ENCODE measurements at places on chromosomes 6 and 20. TPM values are rescaled to one million over a fixed set of nuclear protein-coding genes. Genes with fewer than 3 reads are reported as not detected.
A peak's percentile ranks its signal among the peaks of the same experiment; 100 is the strongest.

- no peak overlapping the region for H3K4me3 ChIP-seq
- DNase-seq, result no peak
- H3K27me3 ChIP-seq, result peaks cover 8% of the 10 kb centered on the region
- peaks cover 8% of the 10 kb centered on the region for H3K4me1 ChIP-seq
These were observed 276.9 kb upstream of the SUPT3H start for GRCh38 chr6:45654673-45655072.

GRCh38 chr6:14176429-14176828, 58.9 kb downstream of the CD83 start:
- no peaks in the 10 kb centered on the region for H3K27me3 ChIP-seq
- H3K36me3 ChIP-seq, result no peaks in the 10 kb centered on the region
- no peak for DNase-seq
- no peak overlapping the region for H3K27ac ChIP-seq
- no peaks in the 10 kb centered on the region for H3K4me1 ChIP-seq

EMILIN3 gene
- not detected for total RNA-seq

GRCh38 chr20:56222945-56223344, 25.6 kb upstream of the MC3R start:
- DNase-seq, result no peak
- H3K36me3 ChIP-seq, result no peaks in the 10 kb centered on the region
- H3K27ac ChIP-seq, result no peak overlapping the region
- H3K4me1 ChIP-seq, result no peaks in the 10 kb centered on the region

DNA sequence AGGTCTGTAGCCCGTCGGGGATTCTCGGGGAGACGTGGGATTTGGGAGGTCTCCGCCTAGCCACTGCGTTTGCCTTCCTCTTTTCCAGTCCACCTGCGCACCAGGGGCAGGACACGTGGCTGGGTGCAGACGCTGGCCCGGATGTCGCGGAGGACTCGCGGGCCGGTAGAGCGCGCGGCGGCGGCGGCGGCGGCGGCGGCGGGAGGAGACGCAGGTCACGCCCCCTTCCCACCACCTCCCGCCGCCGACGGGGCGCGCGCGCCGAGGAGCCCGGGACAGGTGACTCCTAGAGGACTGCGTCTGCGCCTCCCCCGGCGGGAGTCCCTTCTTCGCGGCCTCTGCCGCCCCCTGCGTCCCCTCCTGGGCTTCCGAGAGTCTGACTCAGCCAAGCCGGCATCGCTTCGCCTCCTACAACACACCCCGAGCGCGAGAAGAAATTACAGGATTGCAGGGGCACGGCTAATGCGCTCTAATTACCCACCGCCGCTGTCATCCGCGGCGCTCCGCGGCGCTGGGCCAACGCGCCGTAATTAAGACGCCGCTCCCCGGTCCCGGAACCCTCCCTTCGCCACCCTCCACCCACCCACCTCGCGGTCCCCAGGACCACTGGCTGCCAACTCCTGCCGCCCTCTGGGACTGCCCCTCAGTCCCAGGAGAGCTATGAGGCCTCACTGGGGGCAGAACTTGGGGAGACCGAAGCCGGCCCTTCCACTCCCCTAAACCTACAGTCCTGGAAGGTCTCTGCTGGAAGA, 124.5 kb downstream of the MRPL14 start:
- peak overlapping the region; percentile 43 for H3K4me3 ChIP-seq
- H3K4me1 ChIP-seq, result no peaks in the 10 kb centered on the region
- no peaks in the 10 kb centered on the region for H3K36me3 ChIP-seq
- DNase-seq, result peak; percentile 55
- H3K27me3 ChIP-seq, result peaks cover 2% of the 10 kb centered on the region

MYB gene
- total RNA-seq, result 23.9 TPM

DNA sequence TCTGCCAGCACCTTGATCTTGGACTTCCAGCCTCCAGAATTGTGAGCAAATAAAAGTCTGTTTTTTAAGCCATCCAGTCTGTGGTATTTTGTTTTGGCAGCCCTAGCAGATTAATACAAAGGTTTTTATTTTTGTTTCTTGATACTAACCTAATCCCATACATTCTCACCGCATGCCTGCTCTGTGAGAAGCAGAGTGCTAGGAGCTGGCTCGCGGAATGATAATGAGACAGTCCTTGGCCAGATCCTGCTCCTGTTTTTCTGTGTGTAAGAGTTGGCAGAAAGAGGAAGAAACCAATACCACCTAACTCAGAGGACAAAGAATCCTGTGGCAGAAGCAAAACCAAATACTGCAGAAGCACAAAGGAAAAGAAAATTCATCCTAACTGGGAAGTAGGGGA, 82.6 kb downstream of the KIF16B start:
- no peaks in the 10 kb centered on the region for H3K4me1 ChIP-seq
- H3K27ac ChIP-seq, result no peak overlapping the region

- no peaks in the 10 kb centered on the region for H3K27me3 ChIP-seq
- H3K4me1 ChIP-seq, result no peaks in the 10 kb centered on the region
- H3K27ac ChIP-seq, result no peak overlapping the region
- no peaks in the 10 kb centered on the region for H3K36me3 ChIP-seq
- DNase-seq, result no peak
These were observed 59.8 kb downstream of the CDK19 start for GRCh38 chr6:110755411-110755834.

DNA sequence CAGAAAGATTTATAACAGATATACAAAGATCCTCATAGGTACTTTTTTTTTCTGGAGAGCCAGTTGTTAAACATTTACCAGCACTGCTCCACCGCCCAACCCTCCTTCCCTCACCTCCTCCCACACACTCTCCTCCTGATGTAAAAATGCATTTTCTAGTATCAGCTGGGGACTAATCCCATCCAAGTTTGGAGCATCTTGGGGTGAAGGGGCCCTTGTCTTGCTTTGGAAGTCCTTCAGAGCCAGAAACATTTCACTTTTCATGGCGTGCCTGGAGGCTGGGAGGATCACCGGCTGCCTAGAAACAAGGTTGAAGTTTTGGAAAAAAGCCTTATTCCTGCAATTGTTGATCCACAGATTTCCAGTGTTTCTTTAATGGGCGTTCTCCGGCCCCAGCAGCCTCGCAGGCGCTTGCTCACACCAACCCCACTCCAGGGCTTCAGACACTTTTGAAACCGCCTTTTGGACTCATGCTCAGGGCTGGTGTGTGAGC, 165.1 kb upstream of the AFDN start:
- peaks cover 2% of the 10 kb centered on the region for H3K27me3 ChIP-seq
- H3K4me1 ChIP-seq, result no peaks in the 10 kb centered on the region
- DNase-seq, result no peak
- H3K27ac ChIP-seq, result no peak overlapping the region
- H3K36me3 ChIP-seq, result no peaks in the 10 kb centered on the region

GRCh38 chr20:43295263-43295662, 105.6 kb upstream of the PTPRT start:
- no peak overlapping the region for H3K27ac ChIP-seq
- H3K4me1 ChIP-seq, result no peaks in the 10 kb centered on the region

GRCh38 chr6:25612666-25613065, 39.3 kb upstream of the SCGN start:
- H3K4me1 ChIP-seq, result no peaks in the 10 kb centered on the region
- no peak overlapping the region for H3K27ac ChIP-seq
- H3K4me3 ChIP-seq, result no peak overlapping the region

DNA sequence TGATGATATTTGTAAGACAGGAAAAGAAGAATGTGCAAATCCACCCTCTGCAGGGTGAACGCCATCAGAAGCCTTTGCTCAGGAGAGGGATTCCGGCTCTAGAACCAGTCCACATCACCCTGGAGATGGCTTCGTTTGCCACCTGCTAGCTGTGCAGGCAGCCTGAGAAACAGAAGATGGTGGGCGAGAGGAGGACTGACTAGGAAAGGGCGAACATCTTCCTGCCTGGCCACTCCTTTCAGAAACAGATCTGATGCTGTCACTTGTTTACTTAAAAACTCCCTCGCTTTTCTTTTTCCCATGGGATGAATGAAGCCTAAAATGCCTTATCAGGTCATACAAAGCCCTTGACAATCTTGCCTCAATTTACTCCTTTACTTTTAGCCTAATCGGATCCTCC, 1.2 kb downstream of the PTPRA start:
- H3K27ac ChIP-seq, result no peak overlapping the region
- DNase-seq, result no peak
- H3K4me3 ChIP-seq, result peak overlapping the region; percentile 80
- H3K27me3 ChIP-seq, result peaks cover 3% of the 10 kb centered on the region
- peaks cover 14% of the 10 kb centered on the region for H3K4me1 ChIP-seq
- no peaks in the 10 kb centered on the region for H3K36me3 ChIP-seq

ABT1 gene
- 35.6 TPM for total RNA-seq

GRCh38 chr6:158559338-158559894, 475 bp upstream of the TMEM181 start:
- H3K4me3 ChIP-seq, result peak overlapping the region; percentile 55
- peak overlapping the region; percentile 60 for H3K27ac ChIP-seq
- H3K36me3 ChIP-seq, result no peaks in the 10 kb centered on the region
- peaks cover 46% of the 10 kb centered on the region for H3K4me1 ChIP-seq
- DNase-seq, result no peak
- H3K27me3 ChIP-seq, result no peaks in the 10 kb centered on the region

- H3K27ac ChIP-seq, result no peak overlapping the region
- DNase-seq, result no peak
- H3K36me3 ChIP-seq, result no peaks in the 10 kb centered on the region
These were observed 3.4 kb downstream of the NEDD9 start for GRCh38 chr6:11228935-11229654.

SLC24A3 gene
- 0.20 TPM for total RNA-seq

GRCh38 chr20:40049854-40050253, 639.2 kb downstream of the MAFB start:
- H3K27ac ChIP-seq, result no peak overlapping the region
- no peaks in the 10 kb centered on the region for H3K36me3 ChIP-seq
- DNase-seq, result no peak
- H3K4me3 ChIP-seq, result no peak overlapping the region

RAET1G gene
- total RNA-seq, result not detected

DNA sequence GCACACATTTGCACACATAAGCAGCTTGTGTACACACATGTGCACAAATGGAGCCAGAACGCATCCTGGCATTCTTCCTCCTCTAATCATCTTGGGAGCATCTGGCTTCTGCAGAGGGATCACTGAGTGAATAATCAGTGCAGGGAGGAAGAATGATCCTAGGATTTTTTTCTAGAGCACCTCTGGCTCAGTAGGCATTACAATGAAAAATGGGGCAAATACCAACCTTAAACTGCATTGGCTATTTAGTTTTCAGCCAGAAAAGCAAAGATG, 205.7 kb upstream of the TCF21 start:
- H3K4me1 ChIP-seq, result no peaks in the 10 kb centered on the region
- no peak overlapping the region for H3K27ac ChIP-seq
- no peaks in the 10 kb centered on the region for H3K27me3 ChIP-seq
- no peak for DNase-seq
- H3K4me3 ChIP-seq, result no peak overlapping the region

DNA sequence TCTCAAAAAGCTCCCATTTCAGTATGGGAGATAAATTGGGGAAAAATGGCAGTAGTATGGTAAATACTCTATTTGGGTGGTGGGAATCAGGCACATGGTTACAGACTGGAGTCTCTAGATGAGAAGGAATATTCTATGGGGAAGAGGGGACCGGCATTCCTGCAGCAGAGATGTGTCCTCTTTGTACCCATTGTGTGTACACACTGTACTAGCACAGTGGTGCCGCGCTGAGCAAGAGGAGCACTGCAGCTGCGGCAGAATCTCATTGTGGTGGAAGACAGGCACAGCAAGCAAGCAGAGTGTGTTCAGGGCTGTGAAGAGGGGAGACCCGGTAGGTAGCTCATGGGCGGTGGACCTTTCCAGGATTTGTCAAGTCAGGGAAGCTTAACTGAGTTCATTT, 13.0 kb downstream of the AFDN start:
- H3K27ac ChIP-seq, result no peak overlapping the region
- H3K4me3 ChIP-seq, result no peak overlapping the region
- no peak for DNase-seq
- no peaks in the 10 kb centered on the region for H3K4me1 ChIP-seq
- no peaks in the 10 kb centered on the region for H3K36me3 ChIP-seq

DNA sequence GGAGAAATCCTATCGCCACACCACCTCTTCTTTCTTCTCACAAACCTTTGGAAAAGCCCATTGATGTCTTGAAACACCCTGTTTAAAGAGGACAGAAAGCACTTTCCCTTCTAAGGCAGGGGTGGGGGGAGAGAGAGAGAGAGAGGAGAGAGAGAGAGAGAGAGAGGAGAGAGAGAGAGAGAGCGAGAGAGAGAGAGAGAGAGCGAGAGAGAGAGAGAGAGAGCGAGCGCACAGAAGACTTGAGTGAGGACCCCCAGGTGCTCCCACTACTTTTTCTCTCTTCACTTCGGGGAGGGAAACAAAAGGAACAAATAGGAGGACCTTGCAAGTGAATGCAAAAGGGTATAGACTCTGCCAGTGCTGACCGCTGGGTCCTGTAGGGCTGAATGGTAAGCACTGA, 52.4 kb downstream of the TIAM2 start:
- no peak overlapping the region for H3K4me3 ChIP-seq
- no peaks in the 10 kb centered on the region for H3K27me3 ChIP-seq
- H3K36me3 ChIP-seq, result no peaks in the 10 kb centered on the region

GRCh38 chr6:168526841-168527281, 85.9 kb downstream of the SMOC2 start:
- H3K4me1 ChIP-seq, result no peaks in the 10 kb centered on the region
- H3K36me3 ChIP-seq, result no peaks in the 10 kb centered on the region
- no peak for DNase-seq
- no peaks in the 10 kb centered on the region for H3K27me3 ChIP-seq

- H3K36me3 ChIP-seq, result no peaks in the 10 kb centered on the region
- peaks cover 5% of the 10 kb centered on the region for H3K27me3 ChIP-seq
- no peak within 1 kb of the TSS for H3K27ac ChIP-seq
- no peak for DNase-seq
These were observed at the start of gene MOCS1 for GRCh38 chr6:39934131-39934757. Gene MOCS1 (minus strand): TSS chr6:39934462. CDS start chr6:39934417, 45 bp downstream.

GRCh38 chr20:25059866-25060465, 2.0 kb upstream of the ACSS1 start:
- H3K4me1 ChIP-seq, result peaks cover 12% of the 10 kb centered on the region
- peaks cover 8% of the 10 kb centered on the region for H3K36me3 ChIP-seq
- H3K27ac ChIP-seq, result no peak overlapping the region
- H3K4me3 ChIP-seq, result no peak overlapping the region
- DNase-seq, result no peak
- no peaks in the 10 kb centered on the region for H3K27me3 ChIP-seq
